AG04450 (cell line): ENCODE measurements at places on chromosomes 4 and X.

GRCh38 chrX:40646489-40647306 is 663 bp downstream of the CXorf38 start:
- DNase-seq, result no peak

DNA sequence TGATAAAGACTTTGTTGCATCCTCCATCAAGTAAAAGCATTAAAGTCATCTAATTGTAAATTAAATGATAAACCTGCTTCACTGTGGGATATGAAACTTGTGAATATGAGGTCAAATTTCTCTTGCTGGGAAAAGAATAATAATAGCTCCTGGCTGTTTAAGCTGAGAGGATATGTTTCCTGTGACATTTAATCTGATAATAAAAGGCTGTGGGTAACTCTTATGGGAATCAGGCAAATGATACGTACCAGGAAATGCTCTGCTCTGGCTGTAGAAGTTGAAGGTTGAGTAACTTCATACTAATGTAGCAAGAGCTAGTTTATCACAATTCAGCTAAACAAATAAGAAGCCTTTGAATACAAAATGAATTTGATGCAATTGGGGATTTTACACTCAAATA is 574.6 kb downstream of the RAPGEF2 start:
- DNase-seq, result no peak

DNA sequence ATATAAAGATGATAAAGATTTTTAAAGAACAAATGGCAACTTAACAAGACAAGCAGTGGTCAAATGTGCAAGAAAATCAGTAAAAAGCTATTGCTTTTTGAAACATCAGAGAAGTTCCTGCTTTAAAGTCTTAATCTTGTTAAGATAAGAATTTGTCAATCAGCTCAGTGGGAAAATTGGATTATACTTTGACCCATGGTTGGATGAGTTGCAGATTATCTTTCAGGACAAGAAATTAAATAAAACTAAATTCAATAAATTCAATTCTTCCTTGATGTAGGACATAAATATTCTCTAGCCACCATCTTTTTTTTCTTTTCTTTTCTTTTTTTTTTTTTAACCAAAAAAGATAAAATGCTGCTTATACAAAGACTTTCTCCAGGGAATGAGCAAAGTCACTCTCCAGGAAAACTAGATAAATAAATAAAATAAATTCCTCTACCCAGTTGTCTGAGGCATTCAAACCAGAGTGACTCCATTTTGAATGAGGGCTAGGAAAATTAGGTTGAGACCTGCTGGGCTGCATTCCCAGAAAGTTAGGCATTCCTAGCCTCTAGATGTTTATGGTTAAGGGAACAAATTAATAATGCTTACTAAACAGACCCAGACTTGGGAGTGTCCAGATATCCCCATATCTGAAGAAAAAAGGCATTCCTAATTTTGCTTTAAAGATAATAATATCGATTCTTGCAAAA is 211.2 kb downstream of the SNCA start:
- DNase-seq, result no peak

DNA sequence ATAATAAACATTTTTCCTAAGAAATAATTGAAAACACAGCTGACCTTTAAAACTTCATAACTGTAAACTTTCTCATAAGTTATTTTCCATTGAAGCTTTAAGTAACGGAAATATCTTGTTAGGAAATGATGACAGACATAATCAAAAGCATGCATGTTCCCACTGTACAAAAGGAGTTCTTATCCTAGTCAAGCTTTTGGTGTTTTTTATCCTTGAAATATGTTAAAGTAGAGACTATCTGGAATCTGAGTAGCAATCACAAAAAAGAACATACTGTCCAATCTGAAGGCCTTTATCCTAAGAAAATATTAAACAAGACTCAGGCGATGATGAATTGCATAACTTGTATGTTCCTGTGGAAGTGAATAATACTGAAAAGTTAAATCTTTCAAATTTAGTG is 14.4 kb downstream of the GEMIN8 start:
- DNase-seq, result no peak

DNA sequence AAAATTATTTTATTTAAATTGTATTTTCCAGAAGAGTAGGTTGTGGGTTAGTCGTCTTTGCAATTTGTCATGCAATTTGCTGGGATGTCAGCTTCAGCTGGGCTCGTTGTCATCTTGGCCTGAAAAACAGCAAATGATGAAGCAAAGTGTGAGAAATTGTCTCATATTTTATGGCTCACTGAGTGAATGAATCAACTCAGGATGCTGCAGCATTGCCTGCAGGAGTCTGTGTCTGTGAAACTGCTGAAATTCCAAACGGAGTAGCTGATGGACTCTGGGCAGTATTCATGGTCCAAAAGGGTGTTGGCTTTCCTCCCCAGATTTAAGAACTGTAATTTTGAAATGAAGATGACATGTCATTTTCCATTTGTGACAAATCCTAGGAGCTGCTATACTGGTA is 37.2 kb downstream of the CXCL8 start:
- DNase-seq, result no peak

DNA sequence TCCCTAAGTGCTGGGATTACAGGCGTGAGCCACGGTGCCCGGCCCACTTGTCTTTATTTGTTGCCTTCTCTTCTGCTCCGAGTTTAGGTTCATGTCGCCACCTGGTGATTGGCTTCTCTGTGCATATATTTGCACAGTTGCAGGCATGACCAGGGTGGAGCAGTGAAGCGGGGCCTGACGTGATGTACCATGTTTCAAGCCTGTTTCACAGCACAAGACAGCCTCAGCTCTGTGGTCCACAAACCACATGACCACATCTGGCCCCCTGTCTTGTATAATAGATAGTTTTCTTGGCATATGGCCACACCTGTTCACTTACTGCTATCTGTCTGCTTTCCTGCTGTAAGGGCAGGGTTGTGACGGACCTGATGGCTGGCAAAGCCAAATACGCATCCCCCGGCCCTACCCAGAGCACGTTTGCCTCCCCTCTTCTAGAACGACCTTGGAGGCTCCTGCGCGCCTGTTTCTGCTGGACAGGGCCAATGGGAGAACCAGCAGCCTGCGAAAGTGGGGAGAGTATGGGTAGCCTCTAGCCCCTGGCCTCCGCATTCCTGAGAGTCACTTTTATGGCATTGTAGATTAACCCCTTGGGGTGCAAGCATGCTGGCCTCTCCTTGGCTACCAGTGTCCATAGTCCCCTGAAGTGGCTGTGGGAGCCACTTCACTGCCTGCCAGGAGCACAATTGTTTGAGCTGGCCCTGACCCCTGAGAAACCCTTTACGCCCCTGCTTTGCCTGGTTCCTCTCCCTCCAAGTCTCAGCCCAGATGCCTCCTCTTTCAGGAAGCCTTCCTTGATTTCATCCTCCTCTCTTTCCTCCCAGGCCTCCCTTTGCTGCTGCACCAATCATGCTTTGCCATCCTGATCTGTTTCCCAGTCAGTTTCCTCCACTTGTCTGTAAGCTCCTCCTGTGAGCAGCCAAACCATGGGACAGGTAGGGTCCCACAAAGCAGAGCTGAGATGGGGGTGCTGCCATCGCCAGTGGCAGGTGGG is 6.0 kb upstream of the SH3TC1 start:
- DNase-seq, result no peak

GRCh38 chr4:163251204-163251603 is 81.2 kb downstream of the NPY1R start:
- no peak for DNase-seq

GRCh38 chr4:118821590-118822293 is 14.2 kb downstream of the SEC24D start:
- no peak for DNase-seq

GRCh38 chrX:130694983-130695382 is 208.0 kb downstream of the ENOX2 start:
- no peak for DNase-seq
